ENCODE measurements at places on chromosomes 11 and 22.

GRCh38 chr22:42970029-42970428 lies 44.9 kb downstream of the PACSIN2 start:
- DNase-seq: no peak

DNA sequence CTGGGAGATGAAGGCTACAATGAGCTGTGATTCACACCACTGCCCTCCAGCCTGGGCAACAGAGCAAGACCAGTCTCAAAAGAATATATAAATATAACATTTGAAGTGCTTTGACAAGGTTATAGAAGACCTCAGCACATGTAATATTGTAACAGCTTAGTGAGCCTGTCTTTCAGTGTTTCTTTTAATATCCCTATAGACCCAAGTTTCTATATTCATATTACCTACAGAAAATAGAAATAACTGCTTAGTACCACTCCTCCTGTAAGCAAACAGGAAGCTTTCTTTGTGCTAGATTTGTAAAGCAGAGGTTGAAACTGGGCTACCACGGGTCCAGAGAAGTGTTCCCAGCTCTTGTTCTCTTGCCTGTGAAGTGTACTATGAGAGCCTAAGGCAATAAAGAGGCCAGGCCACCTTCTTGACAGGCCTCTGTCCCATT lies 68.2 kb downstream of the PPP2R1B start:
- DNase-seq: no peak

DNA sequence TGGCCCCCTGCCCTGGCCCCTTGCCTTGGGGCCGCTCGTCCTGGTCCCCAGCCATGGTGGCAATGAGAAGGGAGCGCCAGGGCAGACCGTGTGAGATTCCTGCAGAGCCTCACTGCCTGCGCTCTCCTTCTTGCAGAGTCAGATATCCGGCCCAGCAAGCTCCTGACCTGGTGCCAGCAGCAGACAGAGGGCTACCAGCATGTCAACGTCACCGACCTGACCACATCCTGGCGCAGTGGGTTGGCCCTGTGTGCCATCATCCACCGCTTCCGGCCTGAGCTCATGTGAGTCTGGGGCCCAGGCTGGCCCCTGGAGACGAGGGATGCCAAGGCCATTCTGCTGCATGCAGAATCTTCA lies 114.1 kb downstream of the MICAL2 start:
- no peak for DNase-seq

- no peak for DNase-seq
These were observed 220.6 kb downstream of the TMEM135 start for GRCh38 chr11:87258171-87258833.

DNA sequence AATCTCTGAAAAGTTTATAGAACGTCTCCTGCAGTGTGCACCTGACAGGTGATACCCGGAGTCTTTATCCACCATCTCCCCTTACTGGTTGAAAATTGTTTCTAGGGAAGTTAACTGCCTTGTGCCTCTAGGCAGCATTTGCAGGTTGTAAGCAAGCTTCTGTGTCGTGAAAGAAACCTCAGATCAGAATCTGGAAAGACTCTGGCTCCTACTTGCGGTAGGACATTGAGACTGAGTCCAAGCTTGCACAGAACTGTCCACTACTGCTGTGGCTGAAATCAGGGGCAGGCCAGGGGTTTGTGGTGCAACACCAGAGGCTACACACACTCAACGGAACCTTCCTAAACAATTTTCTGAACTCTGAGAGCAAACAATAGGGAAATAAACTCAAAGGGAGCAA lies 34.8 kb upstream of the MYOD1 start:
- no peak for DNase-seq

- no peak for DNase-seq
These were observed 5.4 kb downstream of the OR8B12 start for GRCh38 chr11:124538019-124538418.

- peak; percentile 41 for DNase-seq
These were observed 6.8 kb upstream of the OR2AT4 start for GRCh38 chr11:75103380-75104026.

- no peak for DNase-seq
These were observed 3.0 kb downstream of the INSC start for GRCh38 chr11:15117751-15118150.

- DNase-seq: no peak
These were observed 662.5 kb upstream of the B3GAT1 start for GRCh38 chr11:135074397-135074998.

GRCh38 chr11:18449251-18449650 lies 6.4 kb upstream of the LDHAL6A start:
- DNase-seq: no peak

GRCh38 chr11:12148882-12149281 lies 38.5 kb downstream of the MICAL2 start:
- no peak for DNase-seq

GRCh38 chr11:2424811-2425495 lies 19.4 kb downstream of the TRPM5 start:
- no peak for DNase-seq

DNA sequence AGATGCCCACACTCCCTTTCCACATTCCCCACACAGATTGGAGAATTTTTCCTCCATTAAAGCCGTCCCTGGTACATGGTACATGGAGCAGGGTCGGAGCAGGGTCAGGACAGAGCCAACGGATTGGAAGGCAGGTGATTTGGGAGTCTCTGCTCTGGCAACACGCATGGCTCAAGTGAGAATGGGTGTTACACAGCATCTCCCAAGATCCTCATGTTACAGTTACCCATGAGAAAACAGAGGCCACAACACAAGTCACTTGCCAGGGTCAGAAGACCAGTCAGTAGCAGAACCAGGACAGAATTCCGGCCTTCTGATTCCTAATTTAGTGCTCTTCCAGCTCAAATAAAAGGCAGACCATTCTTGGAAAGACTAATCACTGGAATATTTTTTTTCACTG lies 7.7 kb upstream of the F2 start:
- DNase-seq: no peak

- DNase-seq: no peak
These were observed 8.5 kb upstream of the NFAM1 start for GRCh38 chr22:42440728-42441127.

DNA sequence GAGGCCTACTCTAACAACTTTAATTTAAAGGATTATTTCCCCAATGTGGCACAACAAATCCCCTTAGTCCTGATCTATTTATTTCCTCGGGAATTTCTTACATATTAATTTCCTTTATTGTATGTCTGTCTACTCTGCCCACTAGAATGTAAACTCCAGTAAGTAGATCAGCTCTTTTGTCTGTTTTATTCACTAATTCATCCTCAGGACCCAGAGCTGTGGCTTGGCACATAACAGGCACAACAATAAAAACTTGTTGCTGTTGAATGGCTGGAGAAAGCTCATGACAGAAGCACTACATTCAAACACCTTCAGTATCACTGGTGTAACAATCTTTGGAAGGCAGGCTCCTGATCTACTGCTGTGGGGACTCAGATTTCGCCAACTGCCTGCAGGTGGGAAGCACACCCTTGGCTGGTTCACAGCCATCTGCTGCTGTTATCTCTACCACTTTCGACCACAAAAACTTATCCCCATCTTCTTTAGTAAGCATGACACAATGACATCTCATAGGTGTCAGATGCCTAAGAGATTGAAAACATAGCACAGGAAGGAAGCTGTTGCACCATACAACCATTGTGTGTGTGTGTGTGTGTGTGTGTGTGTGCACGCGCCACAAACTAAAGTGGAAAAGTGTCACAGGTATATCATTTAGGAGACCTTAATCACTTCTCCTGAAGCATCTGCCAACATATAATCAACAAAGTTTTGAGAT lies 11.9 kb downstream of the HIRA start:
- no peak for DNase-seq

- no peak for DNase-seq
These were observed 23.9 kb downstream of the SMC1B start for GRCh38 chr22:45389546-45389945.

DNA sequence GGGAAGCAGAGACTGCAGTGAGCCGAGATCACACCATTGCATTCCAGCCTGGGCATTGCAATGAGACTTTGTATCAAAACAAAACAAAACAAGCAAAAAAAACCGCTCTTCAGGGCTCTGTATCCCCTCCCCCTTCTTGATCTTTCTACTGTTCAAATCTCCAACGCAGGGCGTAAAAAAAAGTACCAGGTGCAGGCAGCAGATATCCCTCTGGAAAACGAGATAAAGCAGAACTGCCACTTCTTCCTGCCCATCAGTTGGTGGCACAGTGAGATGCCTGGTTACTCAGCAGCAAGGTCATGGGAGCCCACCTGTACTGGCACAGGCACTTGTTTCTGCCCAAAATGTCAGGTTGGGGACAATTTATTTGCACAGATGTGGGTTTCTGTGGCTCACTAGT lies 11.2 kb downstream of the CCS start:
- no peak for DNase-seq

DNA sequence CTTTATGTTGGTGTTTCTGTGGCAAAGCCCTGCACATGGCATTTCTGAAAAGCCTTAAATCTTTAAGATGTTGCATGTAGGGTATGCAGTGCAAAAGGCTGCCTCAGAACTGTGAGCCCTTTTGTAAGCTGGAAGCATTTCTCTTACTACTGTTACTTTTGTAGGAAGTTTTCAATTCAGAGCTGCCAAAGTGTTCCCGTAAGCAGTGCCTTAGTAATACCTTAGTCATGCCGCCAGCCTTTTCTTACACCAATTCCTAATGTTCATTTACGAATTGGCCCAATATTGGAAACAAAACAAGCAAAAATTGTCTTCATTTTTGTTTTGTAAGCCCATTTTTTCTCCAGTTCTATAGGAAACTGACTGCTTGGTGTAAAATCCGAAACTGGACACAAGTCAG lies 67.4 kb upstream of the RASSF10 start:
- no peak for DNase-seq

DNA sequence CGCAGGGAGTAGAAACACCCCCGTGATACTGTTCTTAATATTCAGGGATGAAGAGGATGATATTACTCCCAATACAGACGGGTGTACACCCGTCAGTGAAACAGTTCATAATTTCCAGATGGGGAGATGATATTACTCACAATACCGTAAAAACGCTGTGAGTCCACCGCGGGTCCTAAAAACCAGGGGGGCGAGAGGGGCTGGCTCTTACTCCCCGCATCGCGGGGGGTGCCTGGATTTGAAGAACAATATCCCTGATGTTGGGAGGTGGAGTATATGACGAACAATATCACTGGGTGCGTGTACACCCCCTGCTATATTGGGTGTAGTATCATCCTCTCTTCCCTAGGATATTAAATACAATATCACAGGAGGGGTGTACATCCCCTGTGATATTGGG lies 20.5 kb upstream of the APOL5 start:
- no peak for DNase-seq

DNA sequence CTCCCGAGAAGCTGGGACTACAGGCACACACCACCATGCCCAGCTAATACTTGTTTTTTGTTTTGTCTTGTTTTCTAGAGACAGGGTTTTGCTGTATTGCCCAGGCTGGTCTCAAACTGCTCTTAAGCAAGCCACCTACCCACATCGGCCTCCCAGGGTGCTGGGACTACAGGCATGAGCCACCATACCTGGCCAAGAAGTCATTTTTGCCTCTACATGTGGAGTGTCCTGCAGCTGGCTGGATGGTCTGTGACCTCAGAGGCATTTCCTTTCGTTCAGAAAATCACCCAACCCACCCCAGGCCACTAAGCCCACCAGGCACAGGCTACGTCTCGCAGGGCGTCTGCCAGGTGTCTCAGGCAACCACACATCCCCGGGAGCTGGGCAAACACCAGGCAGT lies 12.8 kb downstream of the SHANK2 start:
- no peak for DNase-seq

GRCh38 chr11:27420722-27421572 lies 51.6 kb downstream of the LGR4 start:
- no peak for DNase-seq

DNA sequence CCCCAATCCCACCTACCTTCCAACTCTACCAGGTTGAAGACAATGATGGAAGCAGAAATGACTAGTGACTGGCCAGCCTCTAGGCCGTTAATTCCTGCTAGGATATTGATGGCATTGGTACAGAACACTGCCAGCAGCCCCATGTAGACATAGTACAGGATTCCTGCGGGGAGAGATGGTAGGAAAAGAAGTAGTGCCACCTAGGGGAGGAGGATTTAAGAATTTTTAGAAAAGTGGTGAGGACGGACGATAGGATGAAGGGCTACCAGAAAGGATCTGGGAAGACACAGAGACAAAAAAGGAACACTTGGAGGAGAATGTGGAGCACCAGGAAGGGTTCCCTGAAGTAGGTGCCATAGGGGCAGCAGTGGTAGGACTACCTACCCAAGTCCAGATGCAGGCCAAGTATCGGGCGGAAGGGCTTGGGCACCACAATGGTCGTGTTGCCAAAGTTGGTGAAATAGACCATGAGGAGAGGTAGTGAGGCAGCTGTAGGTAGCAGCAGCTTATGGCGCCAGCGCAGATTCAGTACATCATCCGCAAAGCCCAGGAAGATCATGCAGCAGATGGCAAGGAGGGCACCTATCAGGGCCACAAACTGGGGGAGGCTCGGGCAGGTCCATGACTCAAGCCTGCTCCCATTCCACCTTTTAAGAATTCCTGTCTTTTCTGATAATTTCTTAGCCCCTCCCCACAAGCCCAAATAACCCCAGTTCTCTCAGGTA lies 1.2 kb downstream of the DPAGT1 start:
- DNase-seq: no peak

DNA sequence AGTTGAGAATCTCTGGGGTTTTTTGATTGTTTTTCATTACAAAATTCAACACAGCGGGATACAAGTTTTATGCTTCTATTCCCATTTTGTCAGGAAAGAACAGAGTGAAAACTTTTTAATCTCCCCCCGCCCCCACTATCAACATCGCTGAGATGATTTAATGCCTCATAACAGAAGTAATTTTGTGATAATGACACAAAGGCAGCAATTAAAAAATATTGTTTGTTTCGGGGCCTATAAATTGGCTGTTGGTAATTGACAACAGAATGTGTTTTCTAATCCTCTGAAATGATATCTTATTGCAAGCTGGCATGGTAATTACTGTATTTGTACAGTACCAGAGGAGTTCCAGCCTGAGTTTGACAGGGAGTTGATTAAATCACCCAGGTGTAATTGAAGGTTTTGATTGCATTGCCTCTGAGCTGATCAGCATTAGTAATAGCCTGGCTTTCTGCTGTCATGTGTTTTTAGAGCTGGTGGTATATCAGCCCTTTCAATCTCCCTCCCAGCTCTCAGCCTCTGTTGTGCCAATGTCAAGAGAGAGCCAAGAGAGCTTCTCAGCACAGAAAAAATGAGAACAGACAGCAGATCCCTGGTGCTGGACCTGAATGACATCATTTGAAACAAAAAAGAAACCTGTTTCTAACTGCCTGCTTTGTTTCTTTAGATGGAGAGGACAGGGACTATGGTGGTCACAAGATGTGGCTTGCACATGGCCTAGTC lies 265.1 kb downstream of the FAM76B start:
- DNase-seq: no peak

GRCh38 chr11:117969160-117969991 lies 16.8 kb upstream of the IL10RA start:
- no peak for DNase-seq

- DNase-seq: no peak
These were observed 85.8 kb upstream of the RTL6 start for GRCh38 chr22:44583854-44584253.

- no peak for DNase-seq
These were observed 789 bp downstream of the SIK2 start for GRCh38 chr11:111602865-111603610.

GRCh38 chr11:35990816-35991215 lies 47.0 kb downstream of the LDLRAD3 start:
- DNase-seq: no peak

Data from AG09309 (cell line).